WERI-Rb-1 (cell line): ENCODE measurements at places on chromosomes 6 and 20.

GRCh38 chr6:121260651-121261102 is 73.6 kb downstream of the TBC1D32 start:
- no peak for DNase-seq

- DNase-seq: peak; percentile 30
These were observed at the start of gene PRELID3B for GRCh38 chr20:59042151-59042795. TSS of gene PRELID3B (minus strand) at chr20:59042786. CDS start at chr20:59042730, 56 bp downstream.

DNA sequence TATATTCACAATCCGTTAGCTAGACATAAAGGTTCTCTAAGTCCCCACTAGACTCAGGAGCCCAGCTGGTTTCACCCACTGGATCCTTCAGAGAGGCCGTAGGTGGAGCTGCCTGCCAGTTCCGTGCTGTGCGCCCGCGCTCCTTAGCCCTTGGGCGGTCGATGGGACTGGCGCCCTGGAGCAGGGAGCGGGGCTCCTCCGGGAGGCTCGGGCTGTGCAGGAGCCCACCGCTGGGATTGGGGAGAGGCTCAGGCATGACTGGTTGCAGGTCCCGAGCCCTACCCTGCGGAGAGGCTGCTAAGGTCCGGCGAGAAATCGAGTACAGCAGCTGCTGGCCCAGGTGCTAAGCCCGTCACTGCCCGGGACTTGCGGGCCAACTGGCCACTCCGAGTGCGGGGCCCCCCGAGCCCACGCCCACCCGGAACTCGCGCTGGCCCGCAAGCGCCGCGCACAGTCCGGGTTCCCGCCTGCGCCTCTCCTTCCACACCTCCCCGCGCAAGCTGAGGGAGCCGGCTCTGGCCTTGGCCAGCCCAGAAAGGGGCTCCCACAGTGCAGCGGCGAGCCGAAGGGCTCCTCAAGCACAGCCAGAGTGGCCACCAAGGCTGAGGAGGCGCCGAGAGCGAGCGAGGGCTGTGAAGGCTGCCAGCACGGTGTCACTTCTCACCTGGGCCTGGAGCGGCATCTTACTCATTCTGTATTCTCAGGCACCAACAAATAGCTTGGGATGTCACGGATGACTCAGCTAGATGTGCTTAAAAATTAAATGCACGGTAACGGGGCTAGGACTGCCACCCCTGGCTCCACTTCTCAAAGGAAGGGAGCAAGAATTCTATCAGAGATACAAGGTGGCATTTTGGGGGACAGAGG is 44.1 kb downstream of the IRF4 start:
- DNase-seq: no peak

DNA sequence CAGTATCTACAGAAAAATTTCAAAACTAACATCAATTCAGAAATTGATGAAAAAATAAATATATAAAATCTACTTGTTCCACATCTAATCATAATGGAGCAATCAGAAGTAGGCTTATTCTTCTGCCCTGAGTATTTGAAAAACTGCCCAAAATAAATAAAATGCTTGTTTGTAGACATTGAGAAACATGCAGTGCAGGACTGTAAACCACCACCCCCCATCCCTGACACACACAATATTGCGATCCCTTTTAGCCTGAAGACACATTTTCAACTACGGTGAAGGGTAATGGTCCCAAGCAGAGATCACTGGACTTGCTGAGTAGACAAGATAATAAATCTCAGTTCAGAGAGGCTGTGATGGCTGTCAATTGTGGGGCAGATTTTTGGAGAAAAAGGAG is 261.5 kb downstream of the C6orf118 start:
- no peak for DNase-seq

- no peak for DNase-seq
These were observed 49.6 kb downstream of the PTCHD4 start for GRCh38 chr6:48061265-48061990.

DNA sequence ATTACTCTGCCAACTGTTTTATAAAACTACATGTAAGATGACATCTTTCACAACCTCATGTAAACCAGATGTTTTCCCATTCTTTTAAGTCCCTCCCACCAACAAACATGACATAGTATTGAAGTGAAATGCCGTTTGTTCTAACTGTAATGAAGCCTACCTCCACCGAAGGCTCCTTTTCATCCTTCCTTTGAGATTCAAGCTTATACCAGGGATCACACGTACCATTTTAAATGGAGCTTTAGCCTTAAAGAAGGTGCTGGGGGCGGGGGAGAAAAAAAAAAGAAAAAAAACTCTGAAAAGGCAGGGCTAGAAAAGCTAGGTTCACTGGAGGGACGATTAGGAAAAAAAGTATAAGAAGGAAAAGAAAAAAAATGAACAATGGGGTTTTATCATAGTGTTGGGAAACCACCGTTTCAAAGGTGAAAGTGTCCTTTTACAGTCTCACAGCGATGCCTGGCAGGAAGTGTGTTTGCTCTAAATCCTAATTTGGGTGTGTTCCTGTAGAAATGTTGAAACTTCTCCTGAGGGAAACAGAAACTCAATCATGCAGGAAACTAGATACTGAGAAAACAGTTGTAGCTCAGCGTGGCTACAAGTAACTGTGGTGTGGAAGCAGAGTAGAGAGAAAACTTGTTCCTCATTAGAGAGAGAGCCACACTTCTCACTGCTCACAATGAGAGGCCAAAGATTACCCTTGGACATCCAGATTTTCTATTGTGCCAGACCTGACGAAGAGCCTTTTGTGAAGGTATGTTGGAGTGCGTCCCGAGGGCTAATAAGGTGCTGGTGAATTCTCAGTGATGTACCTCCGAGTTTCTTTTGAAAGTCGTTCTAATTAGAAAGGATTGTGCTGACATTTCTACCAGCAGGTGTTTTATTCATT is 37.6 kb upstream of the HINT3 start:
- no peak for DNase-seq

GRCh38 chr6:33114406-33114805 is 38.6 kb downstream of the HLA-DPB1 start:
- DNase-seq: no peak

GRCh38 chr6:161189891-161190290 is 84.0 kb downstream of the AGPAT4 start:
- no peak for DNase-seq

DNA sequence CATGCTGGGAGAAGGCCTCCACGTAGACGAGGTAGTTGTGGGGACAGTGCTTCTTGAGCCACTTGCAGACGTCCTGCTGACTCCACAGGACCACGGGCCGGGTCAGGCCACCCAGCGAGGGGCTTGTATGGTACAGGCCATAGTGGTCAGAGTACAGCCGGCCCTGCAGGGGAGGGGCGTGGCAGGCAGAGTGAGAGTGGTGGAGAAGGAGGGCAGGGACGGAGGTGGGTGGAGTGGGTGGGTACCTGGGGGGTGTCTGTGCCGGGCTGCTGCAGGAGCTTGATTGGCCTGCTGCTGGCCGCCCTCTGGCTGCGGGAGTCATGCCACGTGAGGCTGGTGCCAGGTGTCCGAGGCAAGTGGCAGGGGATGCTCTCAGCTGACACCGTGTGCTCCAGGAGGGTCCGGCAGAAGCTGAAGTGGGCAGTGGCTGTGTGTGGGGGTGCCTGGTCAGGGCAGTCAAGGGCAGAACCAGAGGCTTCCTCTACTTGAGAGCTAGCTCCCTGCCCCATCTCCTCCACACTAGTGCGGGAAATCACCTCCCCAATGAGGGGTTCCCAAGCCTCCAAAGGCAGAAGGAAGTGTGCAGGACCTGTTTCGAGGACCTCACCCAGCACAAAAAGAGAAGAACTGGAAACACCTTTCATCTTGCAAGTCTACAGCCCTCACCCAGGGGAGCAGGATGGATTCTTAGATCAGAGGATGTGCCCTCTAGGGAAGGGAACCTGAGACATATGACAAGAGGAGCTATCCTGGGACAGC is 2.3 kb downstream of the SAMD10 start:
- no peak for DNase-seq

GRCh38 chr6:35691027-35691824 is 2.5 kb upstream of the FKBP5 start:
- DNase-seq: no peak

DNA sequence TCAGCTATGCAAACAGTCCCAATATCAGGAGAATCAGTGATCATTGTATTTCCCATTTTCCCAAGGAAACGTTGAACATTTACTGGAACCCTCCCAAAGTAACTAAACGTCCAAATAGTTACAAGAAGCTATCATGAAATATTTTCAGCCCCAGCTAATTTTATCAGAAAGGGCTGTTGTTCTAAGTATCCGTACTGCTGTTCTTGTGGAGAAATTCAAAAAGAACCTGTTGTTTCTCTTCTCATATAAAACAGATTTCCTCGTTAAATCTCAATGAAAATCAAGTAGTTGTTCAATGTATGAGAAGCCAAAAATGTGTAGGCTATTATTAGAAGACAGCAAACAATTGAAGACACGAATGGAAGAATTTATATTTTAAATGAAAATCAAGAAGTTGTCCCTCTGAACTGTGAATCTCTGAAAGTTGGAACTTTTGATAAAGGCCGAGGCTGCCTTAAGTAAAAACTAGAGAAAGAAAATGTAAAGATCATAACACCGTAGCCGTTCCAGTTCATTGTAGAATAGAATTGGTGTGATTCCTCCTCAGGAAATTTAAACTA is 107.7 kb downstream of the HFE start:
- no peak for DNase-seq

- DNase-seq: no peak
These were observed 252.9 kb upstream of the KCNG1 start for GRCh38 chr20:51275826-51276225.

DNA sequence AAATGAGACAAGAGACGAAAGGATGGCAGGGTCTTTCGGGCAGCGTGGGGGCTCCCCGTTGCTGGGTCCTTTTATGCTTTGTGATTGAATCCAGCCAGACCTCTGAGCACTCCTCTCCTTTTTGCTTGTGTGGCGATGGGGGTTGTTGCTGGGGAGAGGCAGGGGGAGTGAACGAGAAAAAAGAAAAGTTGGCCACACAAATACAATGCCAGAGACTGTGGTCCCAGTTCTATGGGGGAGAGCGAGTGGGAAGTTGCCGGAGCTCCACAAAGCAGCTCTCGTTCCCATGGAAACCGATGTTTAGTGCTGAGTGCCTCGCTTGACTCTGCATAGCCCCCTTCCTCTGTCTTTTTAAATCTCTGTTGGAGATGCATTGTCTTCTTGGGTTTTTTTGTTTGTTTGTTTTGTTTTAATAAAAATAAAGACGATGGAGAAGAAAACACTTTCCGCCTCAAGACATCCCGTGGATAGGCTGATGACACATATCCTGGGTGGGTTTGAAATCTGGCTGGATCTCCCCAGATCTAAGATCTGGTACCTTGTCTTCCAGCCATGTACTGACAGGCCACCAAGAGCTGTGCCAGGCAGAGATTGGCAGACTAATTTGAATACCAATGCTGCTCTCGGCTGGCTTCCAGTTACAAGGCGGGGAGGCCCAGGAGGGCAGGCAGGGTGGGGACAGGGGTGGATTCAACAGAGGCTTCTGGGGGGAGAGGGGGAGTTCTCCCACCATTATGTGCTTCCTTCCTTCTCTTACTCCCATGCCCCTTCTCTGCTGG is 529.3 kb downstream of the QKI start:
- no peak for DNase-seq

GRCh38 chr20:56552911-56553629 is 20.0 kb downstream of the FAM209B start:
- DNase-seq: no peak

DNA sequence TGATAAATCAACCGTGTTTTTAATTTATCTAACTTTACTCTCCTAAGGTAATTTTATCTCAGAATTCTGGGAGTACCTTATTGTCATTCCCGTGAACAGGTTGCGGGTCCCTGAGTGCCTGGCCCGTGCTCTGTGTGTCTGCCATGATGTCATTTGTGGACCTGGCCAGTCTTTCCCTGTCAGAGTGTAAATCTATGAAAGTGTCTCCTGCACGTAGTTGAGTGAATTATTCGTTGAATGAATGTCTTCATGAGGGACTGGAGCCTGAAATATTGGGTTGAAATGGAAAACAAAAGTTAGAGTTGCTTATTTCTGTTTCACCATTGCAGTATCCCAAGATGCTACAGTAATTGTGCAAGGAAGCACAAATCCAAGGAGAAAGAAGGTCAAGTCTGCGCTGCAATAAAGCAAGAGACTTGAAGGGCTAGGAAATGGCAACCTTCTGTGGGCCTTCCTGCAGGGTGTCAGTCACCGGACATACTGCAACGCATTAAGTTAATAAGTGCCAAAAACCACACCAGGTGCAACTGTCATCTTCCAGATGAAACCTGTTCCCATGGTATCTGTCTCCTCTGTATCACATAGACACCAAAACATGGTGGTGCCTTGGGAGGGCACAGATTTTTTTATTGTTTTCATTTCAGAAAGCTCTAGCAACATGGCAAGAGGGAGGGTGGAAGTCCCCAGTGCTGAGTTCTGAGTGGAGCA is 135.5 kb downstream of the ZDHHC14 start:
- no peak for DNase-seq

GRCh38 chr6:150601439-150601838 is 1.8 kb downstream of the PLEKHG1 start:
- no peak for DNase-seq

DNA sequence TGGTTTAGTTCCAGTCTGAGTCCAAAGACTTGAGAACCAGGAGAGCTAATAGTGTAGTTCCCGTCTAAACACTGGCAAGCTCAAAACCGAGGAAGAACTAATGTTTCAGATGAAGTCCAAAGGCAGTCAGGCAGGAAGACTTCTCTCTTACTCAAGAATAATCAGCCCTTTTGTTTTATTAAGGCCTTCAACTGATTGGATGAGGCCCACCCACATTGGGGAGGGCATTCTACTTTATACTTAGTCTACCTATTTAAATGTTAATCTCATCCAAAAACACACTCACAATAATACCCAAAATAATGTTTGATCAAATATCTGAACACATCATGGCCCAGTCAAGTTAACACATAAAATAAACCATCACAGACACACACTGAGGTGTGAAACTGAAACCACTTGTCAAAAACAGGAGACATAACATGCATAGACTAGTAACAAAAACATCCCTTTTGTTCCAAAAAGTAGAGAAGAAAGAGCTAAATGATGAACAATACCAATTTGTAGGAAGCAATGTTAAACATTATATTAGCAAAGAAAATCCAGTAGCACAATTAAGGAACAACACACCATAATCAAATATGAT is 50.2 kb upstream of the SENP6 start:
- no peak for DNase-seq

DNA sequence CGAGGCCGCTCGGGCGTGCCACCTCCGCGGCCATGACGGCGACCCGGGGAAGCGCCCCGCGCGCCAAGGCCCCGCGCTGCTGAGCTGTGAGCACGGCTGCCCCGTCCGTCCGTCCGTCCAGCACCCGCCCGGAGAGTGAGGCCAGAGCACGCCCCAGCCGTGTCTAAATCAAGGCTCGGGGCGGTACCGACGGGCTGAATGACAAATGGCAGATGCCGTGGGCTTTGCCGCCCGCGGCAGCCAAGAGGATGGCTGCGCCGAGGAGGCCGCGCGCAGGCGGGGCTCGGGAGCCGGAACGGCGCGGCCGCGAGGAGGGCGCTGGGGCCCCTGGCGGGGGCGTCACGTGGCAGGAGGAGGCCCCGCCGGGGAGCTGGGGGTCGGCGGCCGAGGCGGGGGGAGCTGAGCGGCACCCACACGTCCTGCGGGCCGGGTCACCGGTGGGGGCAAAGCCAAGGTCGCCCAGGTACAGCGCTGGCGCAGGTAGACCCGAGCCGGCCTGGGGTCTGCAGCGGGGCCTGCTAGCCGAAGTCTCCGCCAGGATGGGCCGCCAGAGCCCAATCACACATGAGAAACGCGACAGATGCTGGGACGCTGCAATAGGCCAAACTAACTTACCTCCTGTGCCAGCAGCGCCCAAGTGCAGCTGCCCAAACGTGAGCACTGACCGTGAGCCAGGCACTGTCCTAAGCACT is at the start of gene PLAGL1:
Gene PLAGL1 (minus strand): TSS at position 140 of the 692 bp plus-strand sequence. CDS start 60,123 bp downstream, outside the sequence.
- DNase-seq: peak; percentile 58

- DNase-seq: no peak
These were observed 5.3 kb downstream of the LINC00237 start for GRCh38 chr20:21100578-21101452.

- no peak for DNase-seq
These were observed 101.6 kb upstream of the TMEM30A start for GRCh38 chr6:75386050-75386770.

- DNase-seq: no peak
These were observed 316.3 kb downstream of the SLC35F1 start for GRCh38 chr6:118223316-118223715.
